Mesothelial cell of epicardium (in vitro differentiated cells): ENCODE measurements at places on chromosomes 5 and 9.

DNA sequence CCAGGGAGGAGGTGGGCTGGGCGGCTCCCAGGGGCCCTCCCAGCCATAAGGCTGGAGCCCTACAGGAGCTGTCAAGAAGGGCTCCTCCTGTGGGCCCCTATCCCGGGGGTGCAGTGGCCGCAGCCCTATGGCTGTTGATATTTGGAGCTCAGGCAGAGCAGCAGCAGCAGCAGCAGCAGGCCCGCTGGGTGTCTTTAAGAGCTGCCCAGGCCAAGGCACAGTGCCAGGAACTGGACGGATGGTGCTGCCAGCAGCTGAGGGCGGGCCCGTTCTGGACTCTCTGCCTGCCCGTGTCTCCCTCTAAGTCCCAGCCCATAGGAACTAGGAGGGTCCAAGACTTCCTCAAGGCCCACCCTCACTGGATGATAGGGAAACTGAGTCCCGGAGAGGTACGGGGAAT is 3.6 kb downstream of the AK1 start:
- DNase-seq, result no peak

DNA sequence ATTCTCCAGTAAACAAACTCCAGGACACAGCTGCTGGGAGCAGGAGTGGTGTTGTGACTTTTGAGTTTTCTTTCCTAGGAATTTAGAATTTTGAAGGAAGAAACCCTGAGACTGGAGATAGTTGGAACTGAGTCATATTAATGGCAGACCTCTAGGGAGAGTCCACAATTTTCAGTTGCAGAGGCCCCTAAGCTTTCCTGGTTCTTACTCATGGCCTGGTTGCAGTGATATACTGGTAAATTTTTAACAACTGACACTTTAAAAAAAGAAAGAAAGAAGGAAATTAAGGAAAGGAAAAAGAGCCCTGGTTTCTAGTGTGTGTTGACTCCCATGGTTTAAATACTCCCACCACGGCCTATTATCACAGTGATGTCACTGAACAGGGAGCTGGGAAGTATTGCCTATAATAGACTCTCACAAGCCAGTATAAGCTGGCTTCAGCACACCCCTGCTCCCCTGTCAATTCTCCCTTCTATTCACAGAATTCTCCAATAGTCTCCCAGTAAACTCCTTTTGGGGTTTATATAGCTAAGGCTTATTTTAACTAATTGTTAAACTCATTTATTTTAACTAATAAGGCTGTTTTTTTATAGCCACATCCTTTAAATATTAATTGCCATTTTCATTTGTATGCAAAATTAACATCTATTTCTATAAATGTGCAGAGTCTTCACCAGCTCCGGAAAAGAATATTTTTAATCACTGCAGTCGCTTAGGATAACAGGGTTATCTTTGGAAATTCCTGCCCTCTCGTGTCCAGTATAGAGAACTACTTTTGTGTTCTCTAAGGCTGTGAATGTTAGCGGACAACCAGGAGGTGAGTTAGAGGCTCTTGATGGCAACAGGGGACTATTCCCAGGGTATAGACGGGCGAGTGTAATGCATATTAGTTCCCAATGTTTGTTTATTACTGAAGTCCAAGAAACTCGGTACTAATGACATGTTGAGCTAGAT is 59.7 kb downstream of the GGTA1 start:
- DNase-seq, result no peak

DNA sequence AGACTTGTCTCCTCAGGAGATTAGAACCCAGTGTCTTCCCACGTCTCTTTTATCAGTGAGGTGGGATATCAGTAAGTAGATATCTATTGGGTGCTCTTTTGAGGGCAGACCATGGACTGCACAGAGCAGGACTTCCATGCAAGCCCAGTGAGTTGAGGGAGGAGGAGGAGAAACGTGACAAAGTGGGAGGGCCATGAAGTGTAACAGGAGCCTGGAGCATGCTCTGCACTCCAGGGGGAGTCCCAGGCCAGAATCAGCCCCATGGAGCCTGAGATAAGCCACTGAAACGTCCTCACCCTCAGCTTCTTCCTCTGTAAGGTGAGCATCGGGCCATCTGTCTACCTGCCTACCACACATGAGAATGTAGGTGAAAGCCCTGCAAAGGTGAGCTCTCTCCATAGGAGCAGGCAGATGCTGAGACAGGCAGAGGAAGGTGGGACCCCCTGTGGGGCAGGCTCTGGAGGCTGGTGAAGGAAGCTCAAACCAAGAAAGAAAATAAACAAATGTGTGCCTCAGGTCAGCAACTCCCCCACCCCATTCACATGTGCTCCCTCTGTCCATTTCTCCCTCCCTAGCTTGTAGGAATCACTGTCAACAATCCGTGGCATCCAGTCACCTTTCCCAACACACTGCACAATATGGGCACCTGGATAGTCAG is 87.4 kb downstream of the NRG2 start:
- DNase-seq, result no peak

GRCh38 chr9:68832101-68832500 is 127.1 kb downstream of the PIP5K1B start:
- DNase-seq, result no peak
